ENCODE measurements at places on chromosomes 12 and 14.

DNA sequence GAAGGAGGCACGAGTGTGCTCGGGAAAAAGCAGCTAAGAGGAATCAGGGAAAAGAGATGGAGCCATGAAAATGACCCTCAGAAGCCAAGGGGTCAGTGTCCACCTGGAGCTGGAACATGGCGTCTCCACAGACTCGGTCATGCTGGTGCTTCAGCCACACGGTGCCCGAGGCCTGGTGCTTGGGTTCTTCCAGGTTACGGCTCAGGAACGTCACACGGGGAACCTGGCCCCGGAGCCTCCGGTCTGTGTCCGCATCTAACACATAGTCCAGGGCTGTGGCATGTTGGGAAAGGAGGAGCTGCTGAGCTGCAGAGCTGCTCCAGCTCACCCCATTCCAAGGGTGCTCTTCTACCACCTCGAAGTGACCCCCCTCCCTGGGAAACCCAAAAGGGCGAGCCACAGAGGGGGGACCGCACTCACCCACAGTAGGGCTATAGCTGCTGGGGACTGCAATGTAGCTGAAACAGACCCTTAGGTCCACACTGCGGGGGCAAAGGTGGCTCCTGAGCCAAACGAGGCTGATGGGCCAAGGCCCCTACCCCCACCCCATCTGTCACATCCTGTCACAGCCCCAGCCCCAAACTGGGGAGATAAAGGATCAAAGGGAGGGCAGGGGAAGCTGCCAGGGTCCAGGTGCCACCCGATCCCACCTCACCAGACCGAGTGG lies 10.8 kb downstream of the ITGA7 start:
- no peak for DNase-seq

DNA sequence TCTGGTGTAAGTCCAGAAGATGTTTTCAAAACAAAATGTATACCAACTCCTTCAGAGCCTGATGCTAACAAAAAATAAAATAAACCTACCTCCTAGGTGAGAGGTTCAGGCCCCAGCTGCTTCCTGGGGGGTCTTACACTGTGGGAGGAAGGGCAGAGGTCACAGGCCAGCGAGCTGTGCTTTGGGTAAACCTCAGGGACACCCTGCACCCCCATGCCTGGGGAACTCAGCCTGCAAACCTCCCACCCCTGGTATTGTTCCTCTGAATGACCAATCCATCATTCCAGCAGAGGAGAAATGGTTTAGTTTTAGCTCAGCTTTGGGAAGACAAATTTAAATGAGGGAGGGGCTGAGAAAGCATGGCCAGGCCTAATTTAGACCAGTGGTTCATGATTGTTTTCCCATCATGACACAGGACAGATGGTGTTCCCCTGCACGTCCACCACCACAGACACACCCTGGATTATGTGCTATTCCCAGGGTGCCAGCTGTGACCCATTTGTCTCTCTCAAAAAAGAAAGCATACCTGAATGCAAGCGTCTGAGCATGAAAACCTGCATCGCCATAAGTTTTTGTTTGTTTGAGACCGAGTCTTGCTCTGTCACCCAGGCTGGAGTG lies 14.5 kb upstream of the TFCP2 start:
- DNase-seq: no peak

- DNase-seq: no peak
These were observed 37.6 kb downstream of the DCP1B start for GRCh38 chr12:1966561-1967226.

GRCh38 chr12:121227294-121227693 lies 17.4 kb downstream of the P2RX4 start:
- no peak for DNase-seq

GRCh38 chr12:13347241-13348043 lies 150.9 kb downstream of the EMP1 start:
- DNase-seq: no peak

DNA sequence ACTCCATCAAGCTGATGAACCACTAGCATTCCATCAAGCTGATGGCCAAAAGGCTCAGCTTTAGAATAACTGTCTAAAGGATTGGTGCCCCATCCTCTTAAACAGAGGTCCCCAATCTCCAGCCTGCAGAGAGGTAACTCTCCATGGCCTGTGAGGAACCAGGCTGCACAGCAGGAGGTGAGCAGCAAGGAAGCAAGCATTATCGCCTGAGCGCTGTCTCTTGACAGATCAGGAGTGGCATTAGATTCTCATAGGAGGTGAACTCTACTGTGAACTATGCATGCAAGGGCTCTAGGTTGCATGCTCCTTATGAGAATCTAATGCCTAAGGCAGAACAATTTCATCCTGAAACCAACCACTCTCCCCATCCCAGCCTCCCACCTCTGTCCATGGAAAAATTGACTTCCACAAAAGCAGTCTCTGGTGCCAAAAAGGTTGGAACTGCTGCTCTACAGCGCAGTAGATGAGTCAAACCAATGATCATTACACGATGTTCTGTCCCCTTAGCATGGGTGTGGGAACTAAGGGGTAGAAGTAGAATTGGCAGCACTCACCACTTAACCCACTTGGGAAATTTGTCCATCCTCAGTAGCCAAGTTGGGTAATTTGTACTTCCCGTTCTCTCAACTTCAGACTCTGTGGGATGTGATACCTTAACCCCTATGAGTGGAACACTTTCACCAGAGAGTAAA lies 66.9 kb downstream of the ANKS1B start:
- DNase-seq: no peak

- no peak for DNase-seq
These were observed 90.2 kb downstream of the FUT8 start for GRCh38 chr14:65502676-65503124.

GRCh38 chr12:55041345-55042055 lies 21.7 kb downstream of the NEUROD4 start:
- no peak for DNase-seq

- DNase-seq: no peak
These were observed 205.4 kb downstream of the CALM1 start for GRCh38 chr14:90602088-90602687.

DNA sequence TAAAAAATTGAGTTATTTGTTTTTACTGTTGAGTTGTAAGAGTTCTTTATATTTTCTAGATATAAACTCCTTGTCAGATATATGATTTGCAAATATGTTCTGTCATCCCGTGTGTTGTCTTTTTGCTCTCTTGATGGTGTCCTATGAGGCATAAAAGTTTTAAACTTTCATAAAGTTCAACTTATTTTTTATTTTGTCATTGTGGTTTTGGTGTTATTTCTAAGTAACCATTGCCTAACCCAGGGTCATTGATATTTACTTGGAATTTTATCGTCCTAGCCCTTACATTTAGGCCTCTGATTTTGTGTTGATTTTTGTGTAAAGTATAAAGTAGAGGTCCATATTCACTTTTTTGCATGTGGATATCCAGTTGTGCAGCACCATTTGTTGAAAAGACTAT lies 63.1 kb downstream of the SRGAP1 start:
- DNase-seq: no peak

GRCh38 chr12:107487011-107487680 lies 198.5 kb upstream of the PWP1 start:
- no peak for DNase-seq

DNA sequence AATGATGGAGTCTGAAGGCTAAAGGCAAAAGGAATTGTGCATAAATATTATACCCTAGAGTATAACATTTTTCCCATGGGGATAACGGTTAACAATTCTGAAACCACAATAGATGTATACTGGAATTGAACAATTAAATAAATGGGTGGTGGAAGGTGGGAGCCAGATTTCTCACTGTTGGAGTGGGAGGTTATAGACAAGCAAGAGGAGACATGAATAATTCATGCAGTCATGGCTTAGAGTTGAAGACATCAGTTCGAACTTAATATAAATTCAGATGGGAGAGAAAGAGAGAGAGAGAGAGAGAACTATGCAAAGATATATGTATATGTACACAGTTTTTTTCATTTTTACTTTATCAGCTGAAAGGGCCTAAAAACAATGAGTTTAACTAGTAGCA lies 523.9 kb downstream of the FOXG1 start:
- no peak for DNase-seq

DNA sequence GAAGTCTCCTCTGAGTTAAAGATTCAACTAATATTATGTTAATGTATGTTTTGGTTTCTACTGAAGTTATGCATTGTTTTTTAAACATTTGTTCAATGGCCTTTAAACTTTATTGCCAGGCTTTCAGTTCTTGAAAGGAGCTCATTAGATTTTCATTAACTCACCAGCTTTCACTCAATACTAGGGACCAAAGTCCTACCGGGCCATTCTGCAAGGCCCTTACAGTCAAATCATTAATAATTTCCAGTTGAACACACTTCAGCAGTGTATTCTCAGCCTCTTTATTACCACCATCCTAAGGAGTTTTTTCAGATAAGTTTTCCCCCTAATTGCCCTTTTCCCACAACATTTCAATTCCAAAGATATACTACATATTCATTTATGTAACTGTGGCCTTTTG lies 409.2 kb downstream of the DIO2 start:
- no peak for DNase-seq

GRCh38 chr14:60487211-60487610 lies 1.3 kb upstream of the C14orf39 start:
- DNase-seq: no peak

- DNase-seq: no peak
These were observed 135.7 kb downstream of the IGF1 start for GRCh38 chr12:102344691-102345090.

DNA sequence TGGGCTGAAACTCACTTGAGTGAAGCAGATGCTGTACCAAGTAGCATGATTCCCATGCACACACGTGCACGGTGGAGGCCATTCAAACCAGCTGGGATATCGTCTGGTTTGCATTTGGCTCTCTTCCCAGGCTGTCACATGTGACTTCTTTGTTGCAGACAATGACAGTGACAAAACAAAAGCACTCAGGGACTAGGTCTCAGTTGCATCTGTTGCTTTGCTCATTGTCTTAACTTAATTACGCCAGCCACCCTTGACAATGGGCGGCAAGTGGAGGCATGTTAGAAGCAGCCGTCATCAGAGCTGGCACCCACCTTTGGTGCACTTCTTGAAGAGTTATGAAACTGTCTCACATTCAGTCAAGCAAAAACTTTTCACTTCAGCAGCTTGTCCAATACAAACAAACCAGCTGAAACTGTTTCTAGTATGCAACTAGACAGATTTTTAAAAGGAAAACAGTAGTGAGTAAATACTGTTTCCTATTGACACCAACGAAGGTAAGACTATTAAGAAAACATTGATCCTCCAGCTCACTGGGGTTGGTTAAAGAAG lies 74.3 kb downstream of the IGF1 start:
- no peak for DNase-seq

- DNase-seq: no peak
These were observed 19.6 kb upstream of the TMEM30B start for GRCh38 chr14:61300754-61301153.

DNA sequence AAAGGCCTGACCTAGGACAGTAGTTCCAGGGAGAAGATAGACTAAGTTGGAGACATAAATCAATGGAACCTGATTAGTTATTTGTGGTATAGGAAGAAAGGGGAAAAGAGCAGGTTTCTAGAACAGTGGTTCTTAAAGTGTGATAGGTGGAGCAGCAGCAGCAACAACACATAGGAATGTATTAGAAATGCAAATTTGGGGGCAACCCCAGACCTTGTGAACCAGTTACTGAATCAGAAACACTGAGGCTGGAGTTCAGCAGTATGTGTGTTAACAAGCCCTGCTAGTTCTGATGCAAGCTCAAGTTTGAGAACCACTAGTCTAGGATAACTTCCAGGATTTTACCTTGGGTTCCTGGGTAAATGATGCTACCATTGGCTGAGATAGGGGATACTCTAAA lies 308.7 kb downstream of the EMP1 start:
- no peak for DNase-seq

DNA sequence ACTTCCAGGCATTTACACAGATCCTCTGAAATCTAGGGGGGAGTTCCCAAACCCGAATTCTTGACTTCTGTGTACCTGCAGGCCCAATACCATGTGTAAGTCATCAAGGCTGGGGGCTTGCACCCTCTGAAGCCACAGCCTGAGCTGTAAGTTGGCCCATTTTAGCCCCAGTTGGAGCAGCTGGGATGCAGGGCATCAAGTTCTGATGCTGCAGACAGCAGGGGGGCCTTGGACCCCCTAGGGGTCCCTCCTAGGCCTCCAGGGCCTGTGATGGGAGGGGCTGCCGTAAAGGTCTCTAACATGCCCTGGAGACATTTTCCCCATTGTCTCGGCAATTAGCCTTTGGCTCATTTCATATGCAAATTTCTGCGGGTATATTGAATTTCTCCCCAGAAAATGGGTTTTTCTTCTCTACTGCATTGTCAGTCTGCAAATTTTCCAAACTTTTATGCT lies 59.5 kb downstream of the LRIG3 start:
- DNase-seq: no peak

GRCh38 chr14:20998674-20999366 lies at the start of gene SLC39A2:
SLC39A2 (plus strand) TSS chr14:20999293; CDS start chr14:20999447, 154 bp downstream.
- no peak for DNase-seq

- DNase-seq: no peak
These were observed 1214.9 kb downstream of the GALC start for GRCh38 chr14:86777963-86778602.

- no peak for DNase-seq
These were observed 41.6 kb upstream of the PYGL start for GRCh38 chr14:50985859-50986331.

DNA sequence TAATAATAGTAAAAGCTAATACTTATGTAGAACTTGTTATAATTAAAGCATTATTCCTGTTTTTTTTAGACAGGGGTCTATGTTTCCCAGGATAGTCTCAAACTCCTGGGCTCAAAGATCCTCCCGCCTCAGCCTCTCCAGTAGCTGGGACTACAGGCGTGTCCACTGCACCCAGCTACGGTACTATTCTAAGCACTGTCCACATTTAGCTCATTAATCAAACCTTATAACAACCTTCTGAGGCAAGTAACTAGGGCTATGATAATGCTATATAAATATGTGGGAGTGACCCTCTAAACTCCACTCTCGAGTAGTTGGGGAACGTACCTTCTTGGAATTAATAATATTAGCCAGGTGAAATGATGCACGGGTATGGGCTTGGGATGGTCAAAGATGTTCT lies 60.7 kb upstream of the NR2C1 start:
- DNase-seq: no peak

DNA sequence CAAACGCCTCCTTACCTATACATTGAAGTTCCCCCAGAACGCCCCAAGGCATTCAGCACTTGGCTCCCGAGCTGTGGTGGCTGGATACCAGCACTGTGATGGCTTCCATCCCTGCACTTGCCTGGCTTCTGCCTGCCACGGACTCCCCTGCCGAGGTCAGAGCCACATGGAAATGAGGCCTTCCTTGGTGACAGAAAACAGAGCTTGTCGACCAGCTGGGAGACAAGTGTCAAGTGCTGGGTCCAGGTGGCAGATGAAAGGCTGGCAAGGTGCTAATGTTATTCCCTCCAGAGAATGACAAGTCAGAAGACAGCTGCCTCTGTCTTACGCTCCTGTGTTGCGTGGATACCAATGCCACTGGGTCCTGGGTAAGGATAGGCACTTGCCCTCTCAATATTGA lies 26.2 kb upstream of the GNG2 start:
- DNase-seq: no peak

Data from thoracic aorta (tissue), 2 donors.